ENCODE measurements at places on chromosomes 5 and 9.
A peak's percentile ranks its signal among the peaks of the same experiment; 100 is the strongest.

GRCh38 chr5:1118231-1118698 is 6.4 kb upstream of the SLC12A7 start:
- DNase-seq: no peak

DNA sequence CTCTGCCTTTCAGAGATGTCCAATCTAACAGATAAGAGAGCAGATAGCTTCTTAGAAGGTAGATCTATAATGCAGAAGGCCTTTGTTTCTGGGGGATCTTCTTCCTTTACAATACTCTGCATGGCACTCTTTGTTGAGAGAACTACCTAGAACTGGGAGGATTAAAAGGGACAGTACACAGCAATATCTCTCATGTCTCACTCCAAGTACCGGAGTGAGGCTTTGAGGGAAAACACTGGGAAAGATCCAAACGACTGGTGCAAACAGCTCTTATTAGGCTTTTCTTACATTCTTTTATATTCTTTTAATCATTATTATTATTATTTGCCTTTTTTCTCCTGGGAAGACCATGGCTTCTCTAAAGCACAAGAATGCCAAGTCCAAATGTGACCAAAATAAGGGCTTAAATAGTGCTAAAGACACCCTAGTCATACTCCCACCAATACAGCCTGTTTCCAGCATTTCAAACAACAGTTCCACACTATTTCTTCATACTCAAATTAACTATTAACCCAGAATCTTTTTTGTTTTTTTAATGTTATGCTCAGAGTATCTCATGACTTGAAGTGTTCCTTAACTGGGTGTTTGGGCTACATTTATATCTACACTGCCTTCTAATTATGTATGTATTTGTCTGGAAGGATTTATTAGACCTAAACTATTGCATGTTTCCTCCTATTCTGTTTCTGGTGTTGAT is 52.7 kb downstream of the ABHD17B start:
- DNase-seq: no peak

DNA sequence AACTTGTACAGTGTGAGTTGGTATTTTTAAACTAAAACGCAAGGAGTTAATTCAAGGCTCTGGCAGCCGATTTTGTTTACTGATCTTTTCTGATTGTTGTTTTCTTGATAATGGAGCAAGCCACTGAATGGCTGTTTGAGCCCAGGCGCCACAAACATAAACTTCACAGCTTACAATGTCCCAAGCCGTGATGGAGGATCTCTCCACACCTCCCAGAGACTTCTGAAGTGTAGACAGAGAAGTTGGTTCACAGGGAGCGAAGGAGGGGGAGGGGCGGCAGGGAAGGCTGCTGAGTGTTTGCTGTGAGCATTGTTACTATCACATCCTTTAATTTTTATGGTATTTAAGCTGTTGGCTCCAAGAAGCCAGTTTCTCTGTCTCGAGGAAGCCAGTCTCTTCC is 14.7 kb downstream of the ISL1 start:
- DNase-seq: peak; percentile 75

GRCh38 chr5:175460126-175460525 is 16.1 kb upstream of the DRD1 start:
- DNase-seq: no peak

GRCh38 chr5:173778784-173779304 is 109.3 kb upstream of the CPEB4 start:
- DNase-seq: no peak

DNA sequence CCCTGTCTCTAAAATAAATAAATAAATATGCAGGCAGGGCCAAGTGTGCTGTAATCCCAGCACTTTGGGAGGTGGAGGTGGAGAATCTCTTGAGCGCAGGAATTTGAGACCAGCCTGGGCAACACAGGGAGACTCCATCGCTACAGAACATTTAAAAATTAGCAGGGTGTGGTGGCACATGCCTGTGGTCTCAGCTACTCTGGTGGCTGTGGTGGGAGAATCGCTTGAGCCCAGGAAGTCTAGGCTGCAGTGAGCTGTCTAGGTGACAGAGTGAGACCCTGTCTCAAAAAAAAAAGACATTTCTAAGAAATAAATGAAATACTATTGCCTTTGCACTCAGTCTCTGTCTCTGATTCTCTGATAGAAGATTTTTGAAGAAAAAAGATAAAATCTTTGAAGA is 1.2 kb upstream of the PCDHGA10 start:
- no peak for DNase-seq

DNA sequence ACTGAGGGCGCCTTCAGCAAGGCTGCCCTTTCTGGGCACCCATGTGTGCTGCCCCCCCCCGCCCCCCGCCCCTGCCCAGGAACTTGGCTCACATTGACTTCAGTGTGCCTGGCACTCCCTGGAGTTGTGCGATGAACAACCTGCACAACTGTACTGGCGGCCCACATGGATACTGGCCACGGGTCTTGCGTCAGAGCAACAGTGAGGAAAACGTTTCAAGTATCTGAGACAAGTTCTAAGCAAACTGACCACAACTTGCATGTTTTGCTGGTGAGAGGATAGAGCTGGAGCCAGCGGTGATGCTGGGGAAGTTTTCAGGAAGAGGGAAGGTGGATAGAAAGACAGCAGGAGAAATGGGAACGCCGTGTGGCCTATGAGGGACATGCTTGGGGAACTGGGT is 45.4 kb downstream of the HABP4 start:
- DNase-seq: no peak

DNA sequence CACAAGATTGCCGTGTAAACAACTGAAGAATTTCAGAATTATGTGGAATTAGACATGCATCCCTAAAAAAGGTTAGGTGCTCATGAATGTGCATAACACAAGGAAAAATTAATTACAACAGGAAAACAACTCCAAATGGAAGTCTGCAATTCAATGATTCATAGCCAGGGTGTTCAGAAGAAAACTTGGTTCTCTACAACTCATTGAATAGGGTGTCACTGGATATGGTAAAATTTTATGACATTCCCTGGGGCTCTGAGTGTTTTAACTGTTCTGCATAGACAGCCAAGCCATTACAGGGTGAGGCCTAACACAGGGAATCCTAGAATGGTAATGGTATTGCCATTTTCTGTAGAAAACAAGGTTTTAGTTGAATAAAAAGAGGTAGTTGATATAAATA is 24.4 kb upstream of the ZSWIM6 start:
- no peak for DNase-seq

- no peak for DNase-seq
Measured at GRCh38 chr5:157511651-157512644, 51.9 kb downstream of the NIPAL4 start.

- DNase-seq: no peak
Measured at GRCh38 chr5:168706655-168707069, 127.5 kb upstream of the PANK3 start.

GRCh38 chr9:1222511-1222910 is 172.4 kb downstream of the DMRT2 start:
- DNase-seq: no peak

DNA sequence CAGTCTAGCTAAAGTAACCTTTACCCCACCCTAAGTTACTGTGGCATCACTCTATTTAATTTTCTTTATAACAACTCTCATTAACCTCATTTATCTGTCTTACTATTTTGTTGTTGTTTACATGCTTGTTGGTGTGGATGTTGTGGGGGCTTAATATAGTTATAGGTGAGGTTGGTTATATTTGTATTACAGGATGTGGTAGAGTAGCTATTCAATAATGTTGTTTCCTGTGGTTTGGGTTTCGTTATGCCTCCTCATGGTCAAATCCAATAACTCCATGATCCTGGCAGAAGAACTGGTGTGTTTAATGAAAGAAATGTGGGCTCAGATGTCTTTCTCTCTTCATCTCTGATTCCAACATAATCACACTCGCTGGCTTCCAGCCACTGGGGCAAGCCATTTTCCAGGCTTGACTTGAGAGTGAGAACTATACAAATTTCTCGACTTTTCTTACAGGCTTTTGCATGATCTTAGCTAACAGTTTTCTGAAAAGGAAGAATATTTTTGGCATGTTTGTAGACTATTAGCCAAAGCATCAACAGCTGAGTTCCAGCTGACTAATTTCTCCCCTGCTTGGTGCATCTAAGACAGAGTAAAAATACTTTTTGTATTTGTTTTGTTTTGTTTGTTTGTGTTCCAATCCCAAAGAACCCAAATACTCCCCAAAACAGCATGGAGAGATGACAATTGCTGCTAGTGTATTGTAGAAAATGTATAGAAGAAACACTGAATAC is 303.7 kb upstream of the PAPPA start:
- DNase-seq: no peak

- DNase-seq: no peak
Measured at GRCh38 chr5:109580225-109580624, 109.5 kb upstream of the MAN2A1 start.

GRCh38 chr9:125915606-125916005 is 168.4 kb downstream of the PBX3 start:
- DNase-seq: no peak

DNA sequence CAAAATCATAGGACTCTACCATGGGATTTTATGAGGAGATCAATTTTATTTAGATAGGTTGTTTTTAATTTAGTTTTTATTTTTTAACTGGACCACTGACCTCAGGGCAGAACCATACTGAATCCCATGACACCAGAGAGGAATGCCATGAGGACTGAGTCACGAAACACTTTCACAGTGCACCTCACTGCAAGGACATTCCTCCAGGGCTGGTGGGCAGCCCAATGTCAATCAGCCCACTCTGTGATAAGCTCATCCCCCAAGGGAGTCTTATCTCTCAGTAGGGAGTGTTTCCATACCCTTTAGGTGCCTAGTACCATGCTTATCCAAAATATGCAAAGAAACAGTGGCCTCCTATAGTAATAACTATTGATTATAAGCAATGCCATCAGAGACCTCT is 224.5 kb upstream of the CDH6 start:
- DNase-seq: no peak
